Forelimb muscle (tissue), 1 donor: ENCODE measurements at places on chromosomes 2 and 18.

GRCh38 chr2:177625744-177626650 is 233.4 kb downstream of the AGPS start:
- DNase-seq: no peak

DNA sequence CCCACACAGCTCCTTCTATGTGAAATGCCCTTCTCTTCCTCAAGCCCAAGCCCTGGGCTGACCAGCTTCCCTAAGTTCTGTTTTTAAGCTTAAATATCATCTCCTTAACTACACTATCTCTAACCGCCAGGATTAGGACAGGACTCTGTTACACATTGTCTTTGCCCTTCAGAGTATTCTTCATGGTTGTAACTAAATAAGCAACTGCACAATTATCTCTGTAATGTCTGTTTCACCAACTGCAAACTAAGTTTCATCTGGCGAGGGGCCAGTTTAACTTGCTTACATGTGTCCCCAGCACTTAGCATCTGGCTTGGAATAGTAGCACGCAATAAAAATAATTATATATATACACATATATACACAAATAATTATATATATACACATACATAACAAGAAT is 1.1 kb upstream of the ERMN start:
- DNase-seq: no peak

DNA sequence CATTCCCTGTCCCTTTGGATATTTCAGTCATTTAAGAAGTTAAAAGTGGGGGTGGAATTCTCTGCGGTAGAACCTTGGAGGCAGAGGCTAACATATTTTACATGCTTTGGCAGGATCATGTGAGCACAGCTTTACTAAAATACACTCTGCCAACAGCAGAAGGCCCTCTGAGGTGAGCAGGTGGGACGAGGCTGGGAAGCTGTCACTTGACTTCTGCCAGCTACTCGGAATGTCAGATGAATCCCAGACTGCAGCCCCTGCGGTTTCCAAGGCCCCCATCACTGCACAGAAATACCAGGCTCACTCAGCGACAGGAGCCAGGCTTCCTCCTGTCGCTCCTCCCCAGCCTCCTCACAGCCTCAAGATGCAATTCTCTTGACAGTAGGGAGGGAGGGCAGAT is 220.9 kb upstream of the REV1 start:
- DNase-seq: no peak

- DNase-seq: no peak
These were observed 105.3 kb upstream of the BCL2L11 start for GRCh38 chr2:111015283-111015995.

- no peak for DNase-seq
These were observed 57.5 kb downstream of the DTNA start for GRCh38 chr18:34767601-34768027.

DNA sequence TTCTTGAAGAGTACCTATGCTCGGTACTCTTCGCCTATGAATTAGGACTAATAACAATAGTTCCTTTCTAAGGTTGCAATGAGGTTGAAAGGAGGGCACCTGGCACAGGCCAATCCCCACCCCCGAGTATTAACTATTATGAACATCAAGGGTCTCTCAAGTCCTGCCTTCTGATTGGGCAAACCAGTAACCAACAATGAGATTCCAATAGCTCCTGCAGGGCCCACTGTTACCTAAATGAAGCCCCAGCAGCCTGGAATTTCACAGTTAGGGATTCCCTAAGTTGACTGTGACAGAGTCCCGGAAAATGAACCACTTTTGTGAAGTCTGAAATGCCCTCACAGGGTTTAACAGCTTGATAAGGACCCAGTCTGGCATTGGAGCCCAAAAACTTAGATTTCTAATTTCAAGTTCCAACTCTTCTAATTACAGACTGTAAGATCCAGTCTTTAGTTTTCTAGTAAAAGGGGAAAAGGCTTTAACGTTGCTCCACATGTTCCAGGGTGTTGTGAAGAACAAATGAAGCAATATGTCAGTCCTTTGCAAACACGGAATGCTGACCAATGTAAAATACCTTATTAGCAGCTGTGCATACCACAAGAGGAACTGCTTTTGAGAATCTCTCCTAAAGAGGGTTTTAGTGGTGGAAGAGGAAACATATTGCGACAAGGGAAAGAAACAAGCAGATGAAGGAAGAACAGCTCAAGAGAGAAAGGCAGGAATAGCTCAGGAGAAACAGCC is 277.7 kb upstream of the MAP2 start:
- DNase-seq: no peak

GRCh38 chr2:65969161-65969560 is 465.8 kb upstream of the MEIS1 start:
- no peak for DNase-seq

DNA sequence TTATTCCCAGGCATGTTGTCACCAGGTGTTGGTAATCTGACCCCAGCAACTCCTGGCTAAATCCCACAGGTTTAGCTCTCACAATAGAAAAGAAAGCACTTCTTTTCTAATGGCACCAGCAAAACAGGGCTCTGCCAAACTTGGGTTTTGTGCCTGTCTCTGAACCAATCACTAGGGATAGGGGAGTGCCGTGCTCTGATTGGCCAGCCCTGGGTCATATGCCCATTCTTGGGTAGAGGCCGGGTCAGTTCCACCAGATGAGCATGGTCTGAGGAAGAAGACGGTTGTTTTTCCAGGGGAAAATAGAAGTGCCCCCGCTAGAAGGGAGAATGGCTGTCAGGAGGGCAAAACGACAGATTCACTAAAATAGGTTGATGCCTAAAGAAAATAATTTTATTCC is 14.7 kb downstream of the CDK15 start:
- no peak for DNase-seq

GRCh38 chr2:121365061-121365460 is 80.1 kb upstream of the TFCP2L1 start:
- DNase-seq: no peak

GRCh38 chr2:31764169-31764568 is 183.4 kb upstream of the SRD5A2 start:
- no peak for DNase-seq
